ENCODE measurements at places on chromosomes 7 and 10. TPM values are rescaled to one million over a fixed set of nuclear protein-coding genes. Genes with fewer than 3 reads are reported as not detected.

Gene NUB1
- 41.5 TPM for total RNA-seq

Gene C7orf57
- not detected for total RNA-seq

GRCh38 chr10:86730227-86730626 is 26.2 kb upstream of the BMPR1A start:
- no peak for DNase-seq

GRCh38 chr10:84845628-84846261 is 517.4 kb downstream of the CCSER2 start:
- peak; percentile 39 for DNase-seq

DNA sequence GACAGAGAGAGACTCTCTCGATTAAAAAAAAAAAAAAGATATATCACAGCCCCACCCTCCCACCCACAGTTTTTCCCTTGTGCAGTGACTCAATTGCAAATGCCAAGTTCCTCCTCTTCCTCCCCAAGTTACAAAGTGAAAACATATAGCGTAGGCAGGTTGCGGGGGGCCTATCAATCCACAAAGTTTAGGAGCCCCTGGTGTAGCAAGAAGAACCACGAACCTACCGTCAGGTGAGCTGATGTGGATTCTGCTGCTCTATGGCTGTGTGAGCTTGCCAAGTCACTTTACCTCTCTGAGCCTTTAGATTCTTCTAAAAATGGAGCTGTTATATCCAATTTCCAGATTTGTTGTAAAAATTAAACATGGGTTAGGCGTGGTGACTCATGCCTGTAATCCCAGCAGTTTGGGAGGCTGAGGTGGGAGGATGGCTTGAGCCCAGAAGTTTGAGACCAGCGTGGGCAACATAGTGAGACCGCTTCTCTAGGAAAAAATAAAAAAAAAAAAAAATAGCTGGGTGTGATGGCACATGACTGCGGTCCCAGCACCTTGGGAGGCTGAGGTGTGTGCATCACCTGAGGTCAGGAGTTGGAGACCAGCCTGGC is 8.2 kb upstream of the RHBDD2 start:
- no peak for DNase-seq

- no peak for DNase-seq
Observed at GRCh38 chr10:80492848-80493521, 38.9 kb downstream of the TSPAN14 start.
